ENCODE measurements at places on chromosomes 5 and 9.
A peak's percentile ranks its signal among the peaks of the same experiment; 100 is the strongest.

GRCh38 chr9:127578952-127579853 lies 32.9 kb upstream of the STXBP1 start:
- DNase-seq: peak; percentile 97

GRCh38 chr9:4315582-4316215 lies 15.8 kb upstream of the GLIS3 start:
- DNase-seq: peak; percentile 83

GRCh38 chr9:4615778-4616177 lies 46.3 kb upstream of the PLPP6 start:
- no peak for DNase-seq

- no peak for DNase-seq
Observed at GRCh38 chr5:180020176-180020575, 51.4 kb downstream of the RNF130 start.

DNA sequence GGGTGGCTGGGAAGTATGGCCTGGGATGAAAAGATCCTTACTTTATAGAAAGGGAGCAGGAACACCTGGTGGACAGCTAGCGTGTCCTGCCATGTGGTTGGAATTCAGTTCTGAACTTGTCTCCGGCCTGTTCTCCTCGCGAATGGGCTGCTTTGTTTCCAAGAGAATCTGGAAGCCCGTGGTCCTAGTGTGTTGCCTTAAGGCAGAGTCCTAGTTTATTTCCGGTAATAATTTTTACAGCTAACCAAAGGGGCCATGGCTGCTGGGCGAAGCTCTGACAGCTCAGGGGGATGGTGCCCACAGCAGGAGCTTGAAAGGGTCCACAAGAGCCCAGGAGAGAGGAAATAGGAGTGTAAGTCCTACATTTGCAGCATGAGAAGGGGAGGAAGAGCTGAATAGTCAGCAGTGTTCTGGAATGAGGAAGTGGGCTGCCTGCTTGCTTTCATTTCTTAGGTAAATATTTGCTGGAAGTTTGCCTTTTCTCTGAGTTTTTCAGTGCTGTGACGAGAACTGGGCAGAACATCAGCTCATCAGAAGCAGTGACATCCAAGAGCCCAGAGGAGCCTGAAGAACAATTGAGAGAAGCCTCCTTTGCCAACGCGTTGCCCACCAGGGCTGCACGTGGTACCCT lies 13.1 kb upstream of the IGFBPL1 start:
- DNase-seq: no peak

- peak; percentile 93 for DNase-seq
Observed at GRCh38 chr5:32805971-32806638, 95.0 kb downstream of the NPR3 start.

DNA sequence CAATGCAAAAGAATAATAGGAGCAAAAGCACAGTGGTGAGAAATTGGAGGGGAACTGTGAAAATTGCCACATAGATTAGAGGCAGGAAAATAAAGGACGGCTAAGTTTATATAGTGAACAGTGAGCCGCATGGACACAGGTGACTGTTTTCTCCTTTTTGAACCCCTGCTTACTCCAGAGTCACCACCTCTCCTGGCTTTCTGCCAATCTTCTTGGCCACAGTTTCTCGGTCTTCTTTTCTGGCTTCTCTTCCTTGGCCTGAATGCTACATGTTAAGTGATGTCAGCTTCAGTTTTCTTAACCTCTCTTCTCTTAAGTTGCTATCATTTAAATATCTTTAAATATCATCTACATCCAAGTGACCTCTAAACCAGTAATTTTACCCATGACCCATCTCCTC lies 47.3 kb upstream of the CDKN2B start:
- DNase-seq: no peak

DNA sequence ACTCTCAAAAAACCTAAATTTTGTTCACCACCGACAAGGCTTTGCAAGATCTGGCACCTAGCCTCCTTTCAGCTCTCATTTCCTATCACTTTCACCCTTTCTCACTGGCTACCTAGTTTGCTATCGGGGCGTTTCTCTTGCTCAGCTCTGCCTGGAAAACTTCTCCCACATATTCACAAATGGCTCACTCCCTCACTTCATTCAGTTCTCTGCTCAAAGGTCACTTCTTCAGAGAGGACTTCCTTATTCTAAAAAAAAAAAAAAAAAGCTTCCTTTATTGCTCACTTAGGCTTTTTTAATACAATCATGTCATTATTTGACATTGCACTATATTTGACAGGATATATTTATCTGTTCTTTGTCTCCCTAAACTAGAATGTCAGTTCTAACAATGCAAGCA lies 2.1 kb upstream of the SLC25A46 start:
- DNase-seq: no peak

DNA sequence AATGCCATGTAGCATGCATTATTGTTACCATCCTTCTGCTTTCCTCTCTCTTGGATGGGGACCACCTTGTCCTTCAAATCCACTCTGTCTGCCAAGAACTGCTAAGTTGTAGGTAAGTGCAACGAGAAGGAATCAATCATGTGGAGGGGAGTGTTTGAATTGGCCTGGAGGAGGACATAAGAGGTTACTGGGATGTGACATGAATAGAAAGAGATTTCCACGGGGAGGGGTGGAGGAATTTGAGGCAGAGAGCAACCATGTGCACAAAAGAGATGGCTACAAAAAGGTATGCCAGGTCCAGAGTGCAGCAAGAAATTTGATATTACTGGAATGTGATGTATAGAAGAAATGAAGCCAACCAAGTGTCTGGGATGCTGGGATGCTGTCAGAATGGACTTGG lies 648.9 kb upstream of the KLF4 start:
- no peak for DNase-seq

GRCh38 chr5:14534773-14535172 lies 46.8 kb upstream of the OTULINL start:
- no peak for DNase-seq

GRCh38 chr9:133854765-133855164 lies 116.6 kb upstream of the SARDH start:
- DNase-seq: no peak

GRCh38 chr5:113264046-113264445 lies 170.7 kb downstream of the TSSK1B start:
- peak; percentile 46 for DNase-seq

All from fibroblast of mammary gland (primary cell).